ENCODE measurements at places on chromosomes 3 and 15.

- DNase-seq = no peak
These were observed 470.4 kb downstream of the ROBO1 start for GRCh38 chr3:79297245-79297960.

DNA sequence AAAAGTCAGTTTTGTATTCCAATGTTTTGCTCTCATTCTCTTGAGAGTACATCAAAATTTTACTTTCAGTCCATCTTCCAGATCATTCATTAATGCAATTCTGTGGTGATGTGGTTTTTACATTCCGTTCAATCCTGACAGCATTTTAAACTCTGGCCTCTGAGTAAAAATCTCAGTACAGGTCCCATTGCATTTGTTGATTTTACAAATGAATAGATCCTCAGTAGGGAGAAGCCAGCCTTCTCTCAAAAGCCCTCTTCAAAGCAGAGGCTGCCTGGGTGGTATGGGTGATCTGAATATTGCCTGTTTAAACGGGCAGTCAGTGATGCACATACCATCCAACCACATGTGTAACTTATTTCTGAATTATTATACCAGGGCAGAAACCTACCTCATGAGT lies 72.5 kb upstream of the TSC22D2 start:
- DNase-seq = no peak

GRCh38 chr15:70474471-70475406 lies 288.6 kb downstream of the UACA start:
- peak; percentile 97 for DNase-seq

- DNase-seq = peak; percentile 51
These were observed 4.4 kb upstream of the CXCR6 start for GRCh38 chr3:45938864-45939263.

GRCh38 chr15:69722924-69723323 lies 270.3 kb downstream of the RPLP1 start:
- no peak for DNase-seq

DNA sequence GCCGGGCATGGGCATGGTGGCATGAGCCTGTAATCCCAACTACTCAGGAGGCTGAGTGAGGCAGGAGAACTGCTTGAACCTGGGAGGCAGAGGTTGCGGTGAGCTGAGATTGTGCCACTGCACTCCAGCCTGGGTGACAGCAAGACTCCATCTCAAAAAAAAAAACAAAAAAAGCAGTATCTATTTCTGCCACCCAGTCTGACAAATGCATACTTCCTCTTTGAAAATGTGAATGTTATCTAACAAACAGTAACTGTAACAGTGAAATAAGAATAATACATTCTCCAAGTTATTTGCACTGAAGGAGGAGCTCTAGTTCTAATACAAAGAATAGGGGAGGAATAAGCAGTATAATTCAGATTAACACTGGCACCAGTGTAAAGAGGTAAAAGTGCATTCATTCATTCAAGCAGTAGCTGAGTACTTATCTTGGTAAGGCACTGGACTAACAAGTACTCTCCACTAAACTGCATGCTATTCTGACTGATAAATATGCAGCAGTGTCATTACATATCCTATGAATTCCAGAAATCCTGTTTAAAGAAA lies 12.9 kb downstream of the VPS13C start:
- no peak for DNase-seq
